H7 (cell line): ENCODE measurements at places on chromosomes 5 and 9. TPM values are rescaled to one million over a fixed set of nuclear protein-coding genes. Genes with fewer than 3 reads are reported as not detected.

DNA sequence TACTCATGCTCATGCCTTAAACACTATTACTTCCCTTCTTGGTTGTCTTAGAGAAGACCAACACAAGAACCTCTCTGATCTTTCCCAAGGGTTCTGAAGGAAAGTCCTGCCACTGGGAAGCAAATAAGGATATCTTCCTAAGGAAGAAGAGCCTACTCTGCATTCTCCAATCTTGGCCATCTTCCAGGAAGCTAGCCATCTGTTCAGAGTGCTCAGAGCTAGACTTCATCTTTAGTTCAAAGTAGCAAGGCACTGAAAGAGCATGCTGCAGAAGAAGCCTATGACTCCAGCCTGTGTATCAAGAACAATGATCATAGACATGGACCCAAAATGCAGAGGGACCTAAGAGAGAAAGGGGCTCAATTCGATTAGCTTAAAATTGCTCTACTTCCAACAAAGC lies 114.7 kb downstream of the KIAA0825 start:
- DNase-seq = no peak

DNA sequence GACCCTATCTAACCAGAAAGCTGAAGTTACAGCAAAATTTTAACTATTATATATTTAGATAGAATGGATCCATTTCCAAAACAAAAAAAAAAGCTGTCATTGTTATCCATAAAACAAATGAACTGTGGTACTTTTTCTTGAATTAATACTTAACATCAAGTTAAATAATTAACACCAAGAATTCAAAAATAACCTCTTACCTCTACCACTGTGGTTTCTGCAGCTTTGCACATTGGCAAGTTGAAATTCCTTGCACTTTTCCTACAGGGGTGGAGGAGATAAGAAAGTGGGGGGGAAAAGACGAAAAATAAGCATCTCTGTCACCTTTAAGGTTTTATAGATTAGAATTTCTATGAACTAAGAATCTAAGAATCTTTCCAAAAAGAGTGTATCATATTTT lies 30.0 kb downstream of the OXCT1 start:
- DNase-seq = no peak

DNA sequence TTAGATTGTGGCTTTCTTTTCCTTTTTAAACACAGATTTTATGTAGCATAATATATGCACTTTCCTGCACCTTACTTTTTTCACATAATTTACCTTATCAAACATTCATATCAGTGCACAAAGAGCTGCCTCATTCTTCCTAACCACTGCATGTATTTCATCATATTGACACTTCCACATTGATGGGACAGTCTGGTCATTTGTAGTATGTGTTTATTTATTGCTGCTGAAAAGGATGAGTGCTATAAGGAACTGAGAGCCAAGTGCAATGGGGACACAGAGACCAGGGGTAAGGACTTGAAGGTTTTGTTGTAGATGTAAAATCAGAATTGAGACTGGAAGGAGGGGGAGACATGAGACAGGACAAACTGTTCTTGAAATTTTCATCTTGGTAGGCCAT lies 193.8 kb downstream of the SMARCA2 start:
- DNase-seq = no peak

CREBRF gene
- total RNA-seq = 8.7 and 18.1 TPM in 2 replicates

DNA sequence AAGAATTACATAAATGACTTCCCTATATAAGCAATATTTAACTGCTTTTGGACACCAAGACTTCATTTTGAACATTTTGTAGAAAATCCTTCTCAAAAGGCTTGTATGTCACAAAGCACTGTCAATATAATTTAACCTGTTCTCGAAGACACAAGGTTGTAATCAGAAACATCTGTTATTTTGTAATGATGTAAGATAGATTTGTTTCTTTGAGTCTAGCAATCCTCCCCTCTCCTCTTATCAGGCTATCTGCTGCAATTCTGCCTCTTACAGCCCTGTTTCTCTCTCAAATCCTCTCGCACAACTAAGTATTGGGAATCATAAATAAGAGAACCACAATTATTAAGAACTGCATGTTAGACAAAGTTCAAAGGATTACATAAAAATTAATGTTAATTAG lies 18.6 kb upstream of the TARS1 start:
- no peak for DNase-seq

- DNase-seq = no peak
Measured at GRCh38 chr5:15790446-15791018, 290.6 kb downstream of the FBXL7 start.

FBXL17 gene
- total RNA-seq = 5.5 and 8.8 TPM in 2 replicates

PPP3R2 gene
- total RNA-seq = not detected in 2 replicates

DNA sequence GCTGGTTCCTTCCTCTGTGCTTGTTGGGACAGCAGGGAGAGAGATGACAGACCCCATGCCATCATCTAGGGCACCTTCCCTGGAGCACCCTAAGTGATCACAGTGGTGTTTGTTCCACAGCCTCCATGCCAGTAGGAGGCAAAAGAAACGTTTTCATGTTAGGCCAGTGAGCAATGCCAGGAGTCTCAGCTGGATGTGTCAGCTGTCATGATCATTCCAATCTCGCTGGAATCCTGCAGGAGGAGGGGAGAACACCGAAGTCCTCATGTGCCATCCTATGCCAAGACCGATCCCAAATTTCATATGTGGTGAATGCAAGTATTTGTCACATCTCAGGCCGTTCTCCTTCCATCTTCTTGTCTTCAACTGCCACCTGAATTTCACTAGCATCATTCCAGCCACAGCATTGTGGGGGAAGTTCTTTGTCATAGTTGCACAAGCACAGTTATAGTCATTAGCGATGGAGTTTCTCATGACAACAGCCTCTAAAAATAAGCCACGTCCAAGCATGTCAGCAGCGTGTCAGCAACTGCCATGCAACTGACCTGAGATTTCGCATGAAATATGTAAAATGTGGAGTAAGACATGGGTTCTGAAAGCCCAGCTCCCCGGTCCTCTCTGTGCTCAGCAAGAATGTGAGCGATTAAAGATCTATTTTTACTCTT lies 97.2 kb upstream of the DNAH5 start:
- no peak for DNase-seq

CCNO gene
- total RNA-seq = 0.35 TPM in 1 of 2 replicates, not detected in the other

- no peak for DNase-seq
Measured at GRCh38 chr5:32298059-32298415, 14.7 kb downstream of the MTMR12 start.

DNA sequence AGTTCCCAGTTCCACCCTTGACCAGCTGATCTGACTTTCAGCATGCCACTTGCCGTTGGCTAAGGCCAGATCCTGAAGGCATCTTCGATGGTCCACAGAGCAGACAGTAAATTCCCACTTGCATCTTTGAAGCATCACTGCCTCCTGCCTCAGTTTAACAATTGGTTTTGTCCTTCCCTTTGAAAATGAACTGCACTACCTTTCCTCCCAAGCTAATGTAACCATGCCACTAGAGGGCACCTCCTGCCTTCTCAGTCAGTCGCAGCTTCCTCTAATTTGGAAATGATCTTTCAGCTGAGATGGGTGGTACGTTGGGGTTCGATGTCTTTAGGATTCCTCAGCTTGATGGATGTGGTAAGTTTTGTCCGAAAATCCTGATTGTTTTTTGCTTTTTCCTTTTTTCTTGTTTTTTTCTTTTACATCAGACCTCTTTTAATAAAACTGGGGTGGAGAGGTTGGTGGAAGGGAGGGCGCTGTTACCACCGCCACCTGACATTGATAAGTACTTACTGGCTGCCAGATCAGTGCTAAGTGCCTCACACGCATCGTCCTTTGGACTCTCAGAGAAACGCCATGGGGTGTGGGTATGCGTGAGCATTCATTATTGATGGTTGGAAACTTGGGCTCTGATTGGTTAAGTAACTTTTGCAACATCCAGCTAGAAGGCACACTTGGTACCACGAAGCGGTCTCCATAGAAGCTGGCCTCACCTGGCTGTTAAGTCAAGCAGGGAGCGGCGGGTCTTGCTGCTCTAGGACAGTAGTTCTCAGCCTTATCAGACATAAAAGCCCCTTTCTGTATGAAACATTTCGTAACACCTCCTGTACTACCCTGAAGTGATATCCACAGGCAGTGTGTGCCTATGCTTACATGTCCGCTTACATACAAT lies 16.9 kb downstream of the PTTG1 start:
- DNase-seq = peak; percentile 71

DNA sequence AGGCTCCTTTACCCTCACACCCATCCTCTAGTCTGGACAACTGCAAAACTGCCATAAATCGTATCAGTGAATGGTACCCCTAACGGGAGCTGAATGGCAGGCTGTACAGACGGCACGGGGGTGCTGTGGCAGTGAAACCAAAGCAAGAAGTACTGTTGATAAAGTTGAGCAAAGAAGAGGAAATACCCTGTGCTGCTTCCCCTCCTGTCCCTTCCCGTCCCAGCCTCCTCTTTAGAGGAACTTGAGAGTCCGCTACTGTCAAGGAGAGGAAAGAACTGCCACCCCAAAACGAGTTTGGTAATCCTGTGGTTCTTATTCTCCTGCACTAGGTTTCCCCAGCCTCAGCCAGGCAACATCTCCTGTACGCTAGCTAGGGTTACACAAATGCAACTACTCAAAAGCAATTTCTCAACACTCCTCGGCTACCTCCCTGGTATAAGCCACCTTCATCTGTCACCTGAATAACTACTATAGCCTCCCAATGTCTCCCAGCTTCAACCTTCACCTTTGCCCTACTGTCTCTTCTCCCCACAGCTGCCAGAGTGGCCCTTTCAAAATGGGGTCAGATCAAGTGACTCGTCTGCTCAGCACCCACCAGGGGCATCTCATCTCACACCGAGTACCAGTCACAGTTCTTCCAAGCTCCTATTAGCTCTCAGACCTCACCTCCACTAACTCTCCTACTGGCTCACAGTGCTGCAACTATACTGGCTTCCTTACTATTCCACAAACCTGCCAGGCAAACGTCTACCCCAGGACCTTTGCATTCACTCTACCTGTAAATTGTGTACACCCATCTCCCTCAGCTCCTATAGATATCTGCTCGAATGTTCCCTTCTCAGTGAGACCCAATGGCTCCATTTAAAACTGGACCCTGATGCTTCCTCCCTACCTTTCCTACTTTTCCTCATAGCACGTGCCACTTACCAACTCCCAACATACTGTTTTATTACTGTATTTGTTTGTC lies 4.1 kb downstream of the GLRX start:
- DNase-seq = no peak

ACTBL2 gene
- total RNA-seq = not detected in 2 replicates

TCF7 gene
- 2.4 and 3.7 TPM in 2 replicates for total RNA-seq

DNA sequence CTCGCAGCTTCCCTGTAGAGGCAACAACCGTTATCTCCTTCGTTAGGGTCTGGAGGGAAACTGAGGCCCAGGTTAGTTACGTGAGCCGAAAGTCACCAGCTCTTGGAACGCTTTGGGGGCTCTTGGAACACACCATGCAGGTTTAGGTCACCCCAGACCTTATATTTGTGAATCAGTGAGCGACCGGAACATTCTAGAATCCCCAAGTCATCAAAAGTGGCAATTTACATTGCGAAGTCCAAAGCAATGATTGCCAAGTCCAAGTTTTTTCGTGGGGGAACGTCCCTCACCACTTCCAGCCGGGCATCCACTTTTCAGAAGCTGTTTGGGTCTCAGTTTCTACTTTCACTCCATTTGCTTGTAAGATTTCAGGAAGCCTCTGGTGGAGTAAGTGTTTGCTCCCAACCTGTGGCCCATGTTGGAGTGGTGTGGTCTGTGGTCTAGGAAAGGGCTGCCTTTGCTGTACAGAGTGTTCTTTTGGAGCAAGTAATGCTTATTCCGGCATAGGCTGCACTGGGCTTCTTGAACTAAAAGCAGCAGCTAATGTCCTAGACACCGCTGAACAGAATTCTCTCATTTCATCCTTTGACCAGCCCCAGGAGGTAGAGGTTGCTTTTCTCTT lies 32.8 kb upstream of the SPRY4 start:
- DNase-seq = no peak

OR13C5 gene
- total RNA-seq = not detected in 2 replicates

ZNF879 gene
- total RNA-seq = 2.0 and 2.5 TPM in 2 replicates

GRCh38 chr5:1747079-1747802 lies 52.4 kb downstream of the MRPL36 start:
- peak; percentile 66 for DNase-seq

- DNase-seq = peak; percentile 61
Measured at GRCh38 chr5:173010547-173011464, 27.2 kb downstream of the ATP6V0E1 start.

SNCAIP gene
- total RNA-seq = 4.2 and 7.4 TPM in 2 replicates

- DNase-seq = no peak
Measured at GRCh38 chr9:18874069-18874468, 158.9 kb downstream of the SAXO1 start.

- no peak for DNase-seq
Measured at GRCh38 chr5:68178579-68178978, 37.0 kb upstream of the PIK3R1 start.
